ENCODE measurements at places on chromosomes 13 and 19.
A peak's percentile ranks its signal among the peaks of the same experiment; 100 is the strongest.

- DNase-seq: no peak
Measured at GRCh38 chr13:66214467-66214866, 1015.7 kb downstream of the PCDH9 start.

- no peak for DNase-seq
Measured at GRCh38 chr19:14112809-14113385, 4.7 kb downstream of the PRKACA start.

GRCh38 chr13:95074820-95075219 is 226.4 kb downstream of the ABCC4 start:
- no peak for DNase-seq

DNA sequence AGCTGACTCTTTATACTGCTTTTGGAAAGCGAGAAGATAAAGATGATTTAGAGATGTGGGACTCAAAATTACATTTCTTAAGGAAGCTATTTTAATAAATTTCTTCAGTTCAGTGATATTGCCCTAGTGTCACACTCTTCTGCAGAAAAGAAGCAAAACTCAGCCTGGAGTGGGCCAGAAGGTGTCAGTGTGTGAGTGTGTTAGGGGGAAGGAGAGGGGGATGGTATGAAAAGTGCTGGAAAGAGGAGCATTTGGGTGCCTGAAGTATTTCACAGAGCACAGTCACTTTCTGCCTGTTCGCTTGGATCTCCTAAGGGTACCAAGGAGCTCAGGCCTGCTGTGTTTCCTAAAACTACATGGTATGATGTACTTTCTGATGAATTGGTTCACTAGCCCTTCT is 84.5 kb upstream of the FRY start:
- DNase-seq: no peak

- no peak for DNase-seq
Measured at GRCh38 chr19:11323601-11324078, 15.8 kb downstream of the RAB3D start.

DNA sequence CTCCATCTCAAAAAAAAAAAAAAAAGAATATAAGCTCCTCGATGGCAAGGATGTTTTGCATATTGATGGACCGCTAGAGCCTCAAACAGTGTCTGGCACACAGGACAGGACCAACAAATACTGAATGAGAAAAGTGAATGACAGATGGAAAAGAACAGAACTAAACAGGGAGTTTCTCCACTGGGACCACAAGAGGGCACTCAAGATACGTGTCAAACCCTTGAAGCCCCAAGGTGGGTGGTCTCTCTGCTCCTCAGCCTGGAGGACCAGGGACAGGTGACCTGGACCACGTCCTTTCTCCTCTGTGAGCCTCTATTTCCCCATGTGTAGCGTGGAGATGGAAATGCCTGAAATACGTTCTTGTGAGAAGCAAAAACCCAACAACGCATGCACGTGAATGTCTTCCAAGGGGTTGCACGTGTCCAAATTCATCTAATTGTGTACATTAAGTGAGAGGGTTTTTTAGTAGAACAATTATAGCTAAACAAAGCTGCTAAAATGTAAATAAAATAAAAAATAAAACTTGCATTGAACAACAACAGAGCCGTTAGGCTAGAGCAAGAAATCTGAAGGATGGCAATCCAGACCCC is 5.7 kb upstream of the CDC42EP5 start:
- DNase-seq: no peak

DNA sequence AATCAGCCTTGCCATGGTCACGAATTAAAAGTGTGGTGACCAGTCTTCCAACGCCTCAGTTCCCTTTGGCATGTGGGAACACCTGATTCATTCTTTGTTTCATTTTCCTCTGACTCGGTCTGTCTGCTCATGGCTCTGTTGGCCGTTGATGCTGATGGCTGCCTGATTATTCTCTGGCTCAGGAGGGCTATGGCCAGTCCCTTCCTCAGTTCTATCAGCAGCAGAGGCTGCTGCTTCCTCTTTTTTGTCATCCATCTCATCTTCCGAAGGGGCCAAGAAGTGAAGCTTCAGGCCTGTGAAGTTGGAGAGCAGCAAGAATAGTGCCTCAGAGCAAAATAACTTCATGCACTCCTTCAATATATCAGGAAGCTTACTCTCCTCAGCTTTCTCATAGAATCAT is 9.5 kb upstream of the MLNR start:
- no peak for DNase-seq

GRCh38 chr13:55554741-55555140 is 1586.0 kb upstream of the PRR20A start:
- DNase-seq: no peak

DNA sequence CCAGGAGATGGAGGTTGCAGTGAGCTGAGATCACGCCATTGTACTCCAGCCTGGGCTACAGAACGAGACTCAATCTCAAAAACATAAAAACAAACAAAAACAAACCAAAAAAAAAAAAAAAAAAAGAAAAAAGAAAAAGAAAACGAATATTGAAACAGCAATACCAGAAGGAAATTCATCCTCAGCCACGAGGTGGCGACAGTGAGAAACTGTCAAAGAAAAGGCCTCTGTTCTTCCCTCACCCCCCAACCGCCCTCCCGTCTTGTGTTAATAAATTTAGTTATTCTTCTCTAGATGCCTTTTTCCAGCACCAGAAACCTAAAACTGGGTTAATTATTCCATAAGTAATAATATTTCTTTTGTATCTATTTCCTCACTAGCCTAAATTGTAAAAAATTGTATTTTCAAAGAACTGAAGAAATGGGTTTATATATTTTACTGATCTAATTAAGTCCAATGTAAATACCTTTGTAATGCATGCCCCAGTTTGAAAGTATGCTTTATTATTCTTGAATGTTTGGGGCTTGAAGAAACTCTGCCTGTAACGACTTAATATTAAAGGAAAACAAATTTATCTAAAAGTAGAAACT is 38.6 kb downstream of the LIG4 start:
- peak; percentile 69 for DNase-seq

- no peak for DNase-seq
Measured at GRCh38 chr19:4266253-4267000, 12.6 kb upstream of the SHD start.

GRCh38 chr13:103287659-103288058 is 221.4 kb upstream of the SLC10A2 start:
- DNase-seq: no peak
